HS-5 (cell line): ENCODE measurements at places on chromosomes 16 and 17.

DNA sequence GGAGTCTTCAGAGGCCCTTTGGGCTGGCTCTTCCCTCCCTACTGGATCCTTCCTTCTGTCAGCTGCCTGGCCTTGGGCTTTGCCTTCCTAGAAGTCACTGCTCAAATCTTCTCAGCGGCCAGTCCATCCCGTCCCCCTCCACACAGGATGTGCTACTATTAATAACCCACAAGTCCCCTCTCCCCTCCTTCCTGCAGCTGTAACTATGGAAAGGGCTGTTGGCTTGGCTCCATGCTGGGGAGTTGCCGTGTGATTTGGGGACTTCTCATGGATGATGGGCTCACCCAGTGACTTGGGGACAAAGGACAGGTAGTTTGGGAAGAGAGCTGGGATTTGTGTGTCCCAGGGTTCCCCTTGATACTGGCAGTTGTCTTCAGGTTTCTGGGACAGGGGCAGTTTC is 19.4 kb downstream of the TMEM94 start:
- DNase-seq = no peak

- DNase-seq = no peak
These were observed 231.0 kb upstream of the EEF2KMT start for GRCh38 chr16:5328546-5328945.

GRCh38 chr16:23152386-23153178 is 3.3 kb upstream of the USP31 start:
- DNase-seq = no peak

GRCh38 chr17:42378959-42379594 is 9.2 kb downstream of the STAT3 start:
- no peak for DNase-seq

DNA sequence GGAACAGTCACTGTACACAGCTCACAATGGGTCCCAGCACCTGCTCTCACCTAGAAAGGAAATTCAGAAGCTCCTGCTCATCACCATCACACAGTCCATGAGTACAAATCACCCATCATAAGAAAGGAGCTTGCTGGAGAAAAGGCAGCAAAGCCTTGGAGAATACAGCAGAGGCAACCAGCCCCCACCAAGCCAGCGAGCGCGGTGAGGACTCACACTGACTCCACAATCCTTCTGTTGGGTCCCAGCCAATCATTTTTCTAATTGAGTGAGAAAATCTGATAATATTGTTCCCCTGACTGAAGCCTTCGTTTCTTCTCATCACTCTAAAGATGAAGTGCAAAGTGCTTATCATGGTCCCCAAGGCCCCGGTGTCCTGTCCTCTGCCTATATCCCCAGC is 298.3 kb downstream of the SLC39A11 start:
- no peak for DNase-seq

GRCh38 chr17:9342225-9342624 is 233.4 kb downstream of the STX8 start:
- no peak for DNase-seq

DNA sequence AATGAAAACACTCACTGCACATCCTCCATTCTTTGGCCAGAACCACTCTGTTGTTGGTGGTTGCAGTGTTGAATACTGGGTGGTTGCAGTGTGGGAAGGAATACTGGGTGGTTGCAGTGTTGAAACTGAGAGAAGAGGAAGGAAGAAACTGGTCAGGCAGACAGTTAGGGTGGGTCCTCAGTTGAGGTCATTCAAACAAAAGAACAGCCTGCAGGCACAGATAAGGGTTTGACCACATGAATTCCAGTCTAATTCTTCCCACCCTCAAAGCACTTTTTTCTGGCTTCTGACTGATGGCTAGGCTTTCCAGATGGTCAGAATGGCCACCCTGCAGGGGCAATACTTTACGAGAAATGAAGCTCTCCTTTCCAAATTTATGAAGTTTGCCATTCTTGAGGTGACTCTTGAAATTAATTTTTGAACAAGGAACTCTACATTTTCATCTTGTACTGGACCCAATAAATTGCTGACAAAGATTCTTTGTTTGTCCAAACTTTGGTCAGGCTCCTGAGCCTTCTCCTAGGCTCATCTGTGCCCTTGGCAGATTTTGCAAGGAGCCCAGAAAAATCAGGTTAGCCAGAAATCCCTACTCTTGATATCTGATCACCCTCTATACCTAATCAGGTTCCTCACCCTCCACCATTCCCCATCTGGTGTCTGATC is 596.6 kb upstream of the CDH5 start:
- DNase-seq = no peak

GRCh38 chr16:49928176-49929041 is 72.5 kb upstream of the ZNF423 start:
- no peak for DNase-seq

GRCh38 chr16:84347161-84347560 is 21.2 kb upstream of the ATP2C2 start:
- DNase-seq = no peak

- no peak for DNase-seq
These were observed 80.4 kb downstream of the ENGASE start for GRCh38 chr17:79154951-79155585.

- no peak for DNase-seq
These were observed 34.3 kb upstream of the IL21R start for GRCh38 chr16:27367461-27368357.

DNA sequence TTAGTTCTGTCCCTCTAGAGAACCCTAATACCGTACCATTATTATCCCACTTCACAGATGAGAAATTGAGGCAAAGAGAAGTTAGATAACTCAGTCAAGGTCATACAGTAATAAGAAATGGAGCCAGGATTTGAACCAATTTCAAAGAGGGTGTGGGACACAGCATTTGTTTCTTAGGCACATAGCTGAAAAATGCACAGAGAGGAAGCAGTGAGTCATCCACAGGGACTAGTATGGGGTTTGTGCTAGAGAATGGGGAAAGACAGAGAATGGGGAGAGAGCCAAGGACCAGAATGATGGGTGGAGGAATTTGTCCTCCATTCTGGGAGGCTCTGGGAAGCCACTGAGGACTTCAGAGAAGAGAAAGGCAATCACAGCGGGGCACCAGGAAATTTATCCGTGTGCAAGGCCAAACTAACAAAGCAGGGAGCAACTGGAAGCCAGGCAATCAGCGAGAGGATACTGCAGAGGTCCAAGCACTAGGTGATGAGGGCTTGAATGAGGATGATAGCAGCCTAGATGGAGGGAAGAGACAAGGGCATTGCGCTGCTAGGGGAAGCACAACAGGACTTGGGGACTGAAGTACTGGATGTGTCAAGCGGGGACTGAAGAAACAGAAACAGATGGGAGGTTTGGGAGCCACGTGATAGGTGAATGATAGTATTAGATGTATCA is 78.1 kb upstream of the ZFHX3 start:
- DNase-seq = peak; percentile 31

- no peak for DNase-seq
These were observed 42.6 kb upstream of the AXIN2 start for GRCh38 chr17:65604070-65604469.

- no peak for DNase-seq
These were observed 12.6 kb upstream of the ARL5C start for GRCh38 chr17:39178536-39178935.

- no peak for DNase-seq
These were observed 11.6 kb upstream of the RAI1 start for GRCh38 chr17:17669580-17670235.

DNA sequence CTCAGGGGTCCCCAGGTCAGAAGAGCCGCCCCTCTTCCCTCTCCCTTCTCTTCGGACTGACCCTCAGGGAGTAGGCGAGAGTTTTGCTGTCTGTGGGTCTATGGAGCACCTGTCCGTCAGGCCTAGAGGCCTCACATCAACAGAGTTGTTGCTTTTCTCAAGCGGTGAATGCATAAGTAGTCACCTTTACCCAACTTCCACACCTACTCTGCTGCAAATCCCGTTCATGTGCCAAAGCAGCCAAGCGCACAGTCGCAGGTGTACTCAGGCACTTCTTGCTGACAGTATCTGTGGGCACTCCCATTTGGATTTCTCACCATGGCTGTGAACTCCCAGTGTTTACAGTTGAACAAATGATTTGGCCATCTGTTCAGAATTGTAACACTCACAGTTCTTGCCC is 4.0 kb upstream of the FA2H start:
- DNase-seq = no peak
